ENCODE measurements at places on chromosomes 3 and 15.
A peak's percentile ranks its signal among the peaks of the same experiment; 100 is the strongest.

DNA sequence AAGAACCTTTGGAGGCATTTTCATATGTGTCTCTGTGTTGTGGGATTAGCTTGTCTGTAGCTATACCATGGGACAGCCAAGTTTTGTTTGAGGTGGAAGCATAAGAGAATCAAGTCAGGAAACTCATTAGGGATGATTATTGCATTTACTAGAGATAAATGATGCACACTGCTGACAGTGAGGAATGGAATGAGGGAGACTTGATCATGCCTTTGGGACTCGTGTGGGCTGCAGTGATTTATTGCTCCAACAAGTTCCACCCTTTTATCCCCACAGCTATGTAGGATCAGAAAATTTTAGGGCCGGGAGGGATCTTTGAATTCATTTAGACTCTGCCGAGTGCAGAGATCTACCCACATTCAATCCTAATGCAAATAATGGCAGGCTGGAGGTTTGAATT, 16.3 kb downstream of the ZNF385D start:
- DNase-seq: no peak

DNA sequence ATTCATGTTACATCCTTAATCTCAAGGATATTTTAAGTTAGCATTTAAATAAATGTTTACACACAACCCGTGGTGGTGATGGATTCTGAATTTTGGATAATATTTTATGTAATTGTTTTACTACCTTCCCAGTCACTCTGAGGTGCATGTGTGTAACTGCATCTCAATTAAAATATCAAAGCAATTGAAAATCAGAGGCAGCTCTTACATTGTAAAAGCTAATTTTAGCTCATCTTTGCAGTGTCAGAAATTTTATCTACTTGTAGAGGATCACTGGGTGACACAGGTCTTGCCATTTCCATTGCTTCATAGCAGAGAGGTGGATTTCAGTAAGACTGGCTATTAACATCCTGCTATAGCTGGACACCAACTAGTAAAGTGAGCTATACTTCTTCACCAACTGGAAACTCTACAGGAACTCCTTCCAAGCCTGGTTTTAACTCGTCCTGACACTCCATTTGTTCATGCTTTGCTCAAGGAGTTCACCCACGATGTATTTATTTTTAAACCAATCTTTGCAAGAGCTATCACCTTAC, 19.6 kb upstream of the MITF start:
- DNase-seq: no peak

DNA sequence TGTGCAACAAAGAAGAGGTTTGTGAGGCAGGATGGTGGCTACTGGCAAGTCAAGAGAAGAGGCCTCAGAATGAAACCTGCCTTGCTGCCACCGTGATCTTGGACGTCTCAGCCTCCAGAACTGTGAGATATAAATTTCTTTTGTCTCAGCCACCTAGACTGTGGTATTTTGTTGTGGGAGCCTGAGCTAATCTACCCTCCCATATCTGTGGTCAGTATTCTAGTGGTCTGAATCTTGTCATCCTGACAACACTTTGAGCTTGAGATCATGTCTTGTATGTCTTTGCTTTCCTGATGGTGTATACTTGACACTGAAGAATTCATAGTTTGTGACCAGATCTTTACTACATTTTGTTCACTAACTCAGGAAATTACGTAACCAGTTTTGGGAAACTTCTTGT, 240.6 kb upstream of the GOLIM4 start:
- no peak for DNase-seq

- DNase-seq: no peak
Observed at GRCh38 chr3:55668359-55668758, 181.3 kb upstream of the WNT5A start.

GRCh38 chr3:43212914-43213611, 73.3 kb upstream of the SNRK start:
- DNase-seq: no peak

DNA sequence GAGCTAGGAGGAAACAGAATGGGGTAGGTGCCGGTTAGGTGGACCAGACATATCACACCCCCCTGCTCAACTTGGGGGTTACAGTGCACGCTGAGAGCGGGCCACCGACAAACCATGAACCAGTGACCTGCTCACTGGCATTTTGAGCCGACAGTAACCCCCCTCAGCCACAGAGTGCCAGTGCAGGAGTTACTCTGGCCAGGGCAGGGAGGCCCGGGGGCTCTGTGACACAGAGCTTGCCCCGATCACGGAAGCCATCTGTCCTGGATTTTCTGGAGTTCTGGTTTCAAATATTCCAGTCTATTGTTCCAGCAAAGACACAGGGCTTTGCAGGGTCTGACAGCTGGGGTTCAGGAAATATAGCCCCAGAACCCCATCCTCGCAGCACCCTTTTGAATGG, 225.2 kb downstream of the VPS13C start:
- DNase-seq: no peak

- DNase-seq: no peak
Observed at GRCh38 chr3:13235897-13236296, 162.7 kb upstream of the IQSEC1 start.

DNA sequence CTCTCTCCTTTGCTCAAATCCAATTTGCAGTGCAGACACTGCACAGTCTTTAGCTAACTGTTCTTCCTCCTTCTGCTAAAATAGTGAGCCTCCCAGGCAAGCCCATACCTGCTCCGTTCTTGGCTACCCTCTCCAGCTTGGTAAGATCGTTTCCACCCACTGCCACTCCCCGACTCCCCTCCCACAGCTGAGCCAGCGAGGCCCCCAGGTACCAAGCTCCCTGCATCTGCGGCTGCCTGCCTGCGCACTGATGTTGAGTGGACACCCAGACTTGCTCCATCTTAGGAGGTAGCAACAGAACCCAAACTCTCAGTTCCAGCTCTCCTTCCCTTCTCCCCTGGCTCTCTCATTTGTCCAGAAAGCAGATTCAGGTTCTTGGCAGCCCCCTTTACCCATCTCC, 7.9 kb upstream of the TNK2 start:
- DNase-seq: no peak

DNA sequence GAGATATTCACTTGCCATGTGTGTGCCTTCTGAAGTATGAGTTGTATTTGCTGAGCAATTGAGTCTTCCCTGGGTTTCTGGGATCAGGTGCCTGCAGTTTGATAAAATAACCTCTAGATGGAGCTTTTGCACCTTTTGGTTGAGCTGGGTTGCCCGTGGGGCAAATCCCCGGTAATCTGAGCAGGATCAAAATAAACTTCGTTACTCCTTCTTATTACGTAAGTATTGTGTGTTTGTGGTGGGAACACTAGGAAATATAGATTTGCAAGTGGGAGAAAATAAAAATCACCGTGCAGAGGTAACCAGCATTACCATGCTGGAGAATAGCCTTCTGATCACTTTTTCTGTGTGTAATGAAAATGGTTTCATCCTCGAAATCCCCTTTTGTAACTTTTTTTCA, 277.4 kb upstream of the NR2E3 start:
- DNase-seq: no peak

DNA sequence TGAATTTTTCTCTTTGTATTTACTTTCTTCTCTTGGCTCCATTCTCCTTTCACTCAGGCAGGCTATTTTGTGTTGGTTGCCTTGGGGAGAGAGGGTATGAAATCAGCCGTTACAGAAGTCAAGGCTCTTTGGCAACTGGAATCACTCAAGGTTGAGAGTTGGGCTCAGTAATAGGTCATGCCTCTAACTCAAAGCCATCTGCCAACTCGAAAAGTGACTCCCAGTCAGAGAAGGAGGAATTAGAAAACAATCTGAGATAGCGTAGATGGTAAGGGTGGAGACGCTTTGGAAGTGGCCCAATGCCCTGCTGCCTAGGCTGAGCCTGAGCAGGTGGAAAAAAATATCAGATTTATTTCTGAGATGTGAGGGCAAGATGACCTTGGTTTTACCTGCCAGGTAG, 205.7 kb upstream of the ST8SIA2 start:
- DNase-seq: no peak

DNA sequence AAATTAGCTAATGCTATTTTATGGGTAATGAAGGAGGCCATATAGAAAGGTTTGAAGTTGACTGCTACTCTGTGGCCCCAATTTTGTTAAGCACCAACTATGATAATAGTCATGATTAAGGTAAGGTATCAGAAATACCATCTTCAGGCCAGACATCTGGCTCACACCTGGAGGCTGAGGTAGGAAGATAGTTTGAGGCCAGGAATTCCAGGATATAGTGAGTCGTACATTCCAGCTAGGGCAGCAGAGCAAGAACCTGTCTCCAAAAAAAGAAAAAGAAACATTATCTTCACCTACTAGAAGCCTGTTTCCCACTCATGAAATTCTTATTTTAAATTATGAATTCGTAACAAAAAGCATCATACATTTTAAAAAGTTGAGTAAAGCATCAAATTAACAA, 64.4 kb downstream of the LRRC28 start:
- DNase-seq: no peak

DNA sequence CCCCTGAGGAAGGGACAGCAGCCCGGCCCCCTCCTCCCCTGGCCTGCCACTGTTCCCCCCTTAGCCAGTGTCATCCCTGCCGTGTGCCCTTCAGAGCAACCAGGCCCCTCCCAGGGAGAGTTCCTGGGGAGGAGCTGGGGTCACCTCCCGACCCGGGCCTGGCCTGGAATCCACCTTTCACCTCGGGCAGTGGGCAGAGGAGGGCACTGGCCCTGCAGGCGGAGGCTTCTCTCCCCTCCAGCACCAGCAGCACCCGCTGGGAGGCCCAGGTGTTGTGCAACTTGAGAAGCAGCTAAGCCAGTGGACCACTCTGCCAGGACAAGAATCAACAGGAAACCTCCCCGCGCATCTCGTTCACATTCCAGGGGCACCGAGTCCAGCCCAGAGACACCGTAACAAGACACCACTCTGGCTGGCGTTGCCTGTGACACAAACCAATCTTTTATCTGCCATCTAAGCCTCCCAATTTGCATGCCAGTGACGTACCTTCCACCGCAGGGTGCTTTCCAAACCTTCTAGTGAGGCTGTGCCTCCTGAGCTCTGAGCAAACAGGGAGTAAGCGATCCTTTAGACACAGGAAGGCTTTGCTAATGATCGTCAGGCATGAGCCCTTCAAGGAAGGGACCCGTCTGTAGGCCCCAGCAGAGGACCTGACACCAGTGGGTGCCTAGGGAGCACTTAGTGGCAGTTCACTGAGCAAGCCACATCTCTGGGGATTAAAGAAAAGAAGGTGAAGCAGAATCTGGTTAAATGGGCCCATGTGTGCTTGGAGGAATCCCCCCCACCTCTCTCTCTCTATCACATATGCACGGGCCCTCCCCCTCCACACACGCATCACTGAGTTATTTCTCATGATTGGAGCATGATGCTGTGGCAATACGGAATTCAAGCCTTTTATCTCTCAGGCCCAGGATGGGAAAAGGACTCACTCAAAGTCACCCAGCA, 98.9 kb upstream of the TLE3 start:
- no peak for DNase-seq

- DNase-seq: peak; percentile 37
Observed at GRCh38 chr3:81760215-81760614, 1.2 kb downstream of the GBE1 start.

- no peak for DNase-seq
Observed at GRCh38 chr3:171940151-171940649, 97.1 kb downstream of the TMEM212 start.

- no peak for DNase-seq
Observed at GRCh38 chr15:73239564-73240215, 129.1 kb downstream of the HCN4 start.

GRCh38 chr15:43285609-43286037, 18.9 kb upstream of the TGM5 start:
- peak; percentile 64 for DNase-seq

DNA sequence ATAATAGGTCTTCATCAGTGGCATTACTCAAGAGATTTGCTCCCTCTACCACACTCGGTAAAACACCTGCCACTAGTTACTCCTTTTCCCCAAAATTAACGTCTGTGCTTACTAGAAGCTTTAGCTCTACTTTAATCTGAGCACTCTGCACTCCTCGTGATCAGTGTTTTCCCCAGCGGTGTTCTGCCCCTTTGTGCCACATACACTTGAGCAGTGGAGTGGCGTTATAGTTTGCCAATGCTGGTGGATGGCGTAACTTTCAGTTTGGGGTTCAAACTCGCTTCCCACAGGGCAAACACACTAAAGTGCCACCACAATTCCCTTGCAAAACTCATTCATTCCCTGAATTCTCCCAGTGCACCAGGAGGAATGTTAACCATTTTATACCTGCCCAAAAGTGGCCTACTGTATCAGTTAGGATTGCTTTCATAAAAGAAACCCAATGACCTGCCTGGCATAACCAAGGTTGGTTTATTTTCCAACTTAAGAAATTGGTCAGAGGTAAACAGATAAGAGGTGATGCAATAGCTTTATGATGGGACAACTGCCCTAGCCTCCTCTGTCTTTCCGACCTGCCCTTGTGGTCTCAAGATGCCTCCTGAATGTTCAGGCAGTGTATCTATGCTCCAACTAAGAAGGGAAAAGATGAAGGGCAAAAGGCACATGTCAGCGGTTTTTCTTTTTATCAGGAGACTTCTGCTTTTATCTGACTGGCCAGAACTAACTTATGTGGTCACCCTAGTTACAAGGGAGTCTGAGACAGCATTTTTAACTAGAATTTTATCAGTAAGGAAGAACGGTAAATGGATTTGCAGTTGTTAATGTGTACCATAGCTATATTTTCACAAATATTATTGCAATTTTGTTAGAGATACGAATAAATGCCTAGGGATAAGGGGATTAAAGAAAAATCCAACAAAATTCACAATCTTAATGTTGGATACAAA, 83.9 kb downstream of the FSIP1 start:
- no peak for DNase-seq

GRCh38 chr15:98401029-98401428, 247.3 kb upstream of the IGF1R start:
- DNase-seq: no peak

DNA sequence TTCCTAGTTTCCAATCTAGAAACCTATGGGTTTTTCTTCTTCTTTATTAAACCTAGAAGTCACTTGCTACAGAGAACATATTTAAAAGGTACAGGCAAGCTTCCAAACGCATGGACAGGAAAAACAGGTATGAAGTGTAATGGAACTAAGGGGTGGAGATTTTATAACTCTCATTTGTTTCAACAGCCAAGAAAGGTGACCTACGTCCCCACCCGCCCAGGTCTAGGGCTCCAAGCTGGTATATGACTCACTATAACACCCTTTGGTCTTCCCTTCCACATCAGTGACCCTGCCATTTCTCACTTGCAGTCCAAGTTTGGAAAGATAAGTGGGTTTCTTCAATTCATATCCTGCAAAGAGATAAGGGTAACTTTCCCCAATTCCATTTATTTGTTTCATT, 6.0 kb upstream of the LIPH start:
- DNase-seq: no peak

GRCh38 chr3:128409624-128410581, 56.8 kb downstream of the DNAJB8 start:
- no peak for DNase-seq

GRCh38 chr15:78338781-78339180, 1.4 kb upstream of the CRABP1 start:
- no peak for DNase-seq
